ENCODE measurements at places on chromosomes 16 and 17. TPM values are rescaled to one million over a fixed set of nuclear protein-coding genes. Genes with fewer than 3 reads are reported as not detected.
A peak's percentile ranks its signal among the peaks of the same experiment; 100 is the strongest.

The CRYM gene
- 2.6 TPM for total RNA-seq

DNA sequence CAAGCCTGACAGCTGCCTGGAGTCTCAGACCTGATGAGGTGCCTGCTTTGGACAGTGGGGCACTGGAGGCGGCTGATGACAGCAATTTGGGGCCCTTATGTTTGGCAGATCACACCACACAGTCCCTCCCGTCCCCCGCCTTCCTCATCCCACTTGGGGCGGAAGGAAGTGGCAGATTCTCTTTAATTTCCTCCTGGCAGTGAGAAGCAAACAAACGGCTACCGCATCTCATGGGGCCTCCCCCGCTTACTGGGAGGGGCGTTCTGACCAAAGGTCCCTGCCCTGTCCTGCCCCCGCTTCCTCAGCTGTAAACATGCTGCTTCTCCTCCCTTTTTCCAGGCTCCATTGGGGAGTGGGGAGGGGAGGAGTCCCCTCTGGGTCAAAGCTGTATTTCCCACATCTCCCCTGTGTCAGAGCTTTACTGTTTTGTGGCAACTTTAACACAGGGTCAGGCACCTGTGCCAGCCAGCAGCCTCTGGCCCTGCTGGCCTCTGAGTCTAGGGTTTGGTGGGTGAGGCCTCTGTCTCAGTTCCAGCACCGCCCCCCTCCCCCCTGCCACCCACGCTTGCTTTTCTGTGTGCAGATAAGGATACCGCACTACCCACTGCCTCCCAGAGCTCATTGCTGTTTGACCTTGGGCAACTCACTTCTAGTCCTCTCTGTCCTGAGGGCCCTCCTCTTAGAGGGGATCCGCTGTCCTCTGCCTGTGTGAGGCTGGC lies 5.4 kb upstream of the NFATC3 start:
- DNase-seq, result no peak

GRCh38 chr16:77963185-77964044 lies 58.9 kb upstream of the CLEC3A start:
- no peak for DNase-seq

DNA sequence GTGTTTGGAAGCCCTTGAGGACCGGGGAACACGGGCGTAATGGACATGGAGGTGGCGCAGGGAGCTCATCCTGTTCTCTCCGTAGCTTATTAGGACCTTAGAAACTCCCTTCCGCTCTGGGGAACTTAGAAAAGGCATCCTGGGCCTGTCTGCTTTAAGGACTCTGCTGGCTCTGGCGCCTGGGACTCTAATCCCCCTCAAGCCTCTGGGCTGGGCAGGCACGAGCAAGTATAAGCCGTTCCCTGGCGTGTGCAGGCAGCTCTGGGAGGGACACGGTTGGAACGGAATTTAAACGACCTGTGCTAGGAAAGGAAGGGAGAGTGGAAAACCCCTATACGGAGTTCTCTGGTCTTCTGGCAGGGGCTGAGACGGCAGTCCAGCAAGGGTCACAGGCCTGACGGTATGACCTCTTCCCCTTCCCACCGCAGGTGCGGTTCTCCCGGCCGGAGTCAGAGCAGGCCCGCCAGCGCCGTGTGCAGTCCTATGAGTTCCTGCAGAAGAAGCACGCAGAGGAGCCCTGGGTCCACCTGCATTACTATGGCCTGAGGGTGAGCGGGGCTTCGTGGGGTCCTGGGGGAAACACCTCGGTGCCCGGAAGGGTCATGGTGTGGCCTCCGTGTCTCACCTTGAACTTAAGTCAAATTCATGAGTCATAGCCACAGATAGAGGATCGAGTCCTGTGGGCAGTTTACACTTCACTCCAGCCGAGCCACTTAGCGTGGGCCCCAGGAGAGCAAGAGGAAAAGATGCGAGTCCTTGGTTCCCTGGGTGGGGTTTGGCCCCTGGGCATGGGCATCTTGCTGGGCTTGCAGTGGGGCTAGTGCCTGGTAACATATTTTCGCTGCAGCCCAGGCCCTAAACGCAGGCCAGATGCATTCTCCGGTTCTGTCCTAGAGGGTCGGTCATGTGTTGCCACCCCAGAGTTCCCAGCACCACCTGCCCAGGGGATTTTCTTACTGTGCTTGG lies 17.7 kb downstream of the POLR3E start:
- no peak for DNase-seq

GRCh38 chr16:17773698-17774101 lies 302.9 kb upstream of the XYLT1 start:
- no peak for DNase-seq

The MYL11 gene
- not detected for total RNA-seq

- DNase-seq, result no peak
Observed at GRCh38 chr17:29136998-29137730, 43.0 kb downstream of the MYO18A start.

The SPATA33 gene
- 0.85 TPM for total RNA-seq

DNA sequence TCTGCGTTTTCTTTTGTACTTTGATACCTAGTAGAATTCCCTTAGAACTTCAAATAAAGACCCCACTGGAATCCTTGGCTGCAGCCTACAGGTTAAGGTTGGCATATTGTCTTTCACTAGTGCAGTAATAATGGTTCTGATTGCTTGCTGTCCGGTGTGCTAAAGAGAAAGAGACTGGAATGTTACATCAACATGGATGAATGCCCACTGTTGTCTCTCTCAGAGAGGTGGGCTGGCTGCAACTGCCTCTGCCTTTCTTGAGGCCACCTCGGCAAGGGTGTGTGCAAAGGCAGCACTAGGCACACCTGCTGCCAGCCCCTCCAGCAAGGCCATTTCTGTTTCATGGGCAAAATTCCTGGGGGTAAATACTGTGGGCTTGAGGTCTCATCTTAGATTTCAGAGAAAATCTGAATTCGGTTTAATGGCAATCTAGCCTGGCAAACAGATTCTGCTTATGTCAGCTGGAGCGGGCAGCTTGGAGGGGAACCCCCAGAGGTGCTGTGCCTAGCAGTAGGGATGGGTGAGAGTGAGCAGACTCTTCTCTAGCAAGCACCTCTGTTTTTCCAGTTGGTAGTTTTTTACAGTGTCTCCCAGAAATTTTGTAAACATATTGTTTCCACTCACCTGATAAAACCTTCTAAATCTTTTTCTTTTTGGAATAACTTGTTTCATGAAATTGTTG lies 54.0 kb downstream of the MRTFB start:
- no peak for DNase-seq

The CISD3 gene
- total RNA-seq, result 7.1 TPM

GRCh38 chr16:86882586-86883280 lies 304.4 kb downstream of the FOXL1 start:
- no peak for DNase-seq

GRCh38 chr17:49018116-49018612 lies 21.0 kb downstream of the IGF2BP1 start:
- DNase-seq, result no peak

GRCh38 chr17:52536489-52536888 lies 378.0 kb upstream of the CA10 start:
- no peak for DNase-seq

GRCh38 chr16:31064882-31065461 lies 9.1 kb downstream of the ZNF668 start:
- no peak for DNase-seq

DNA sequence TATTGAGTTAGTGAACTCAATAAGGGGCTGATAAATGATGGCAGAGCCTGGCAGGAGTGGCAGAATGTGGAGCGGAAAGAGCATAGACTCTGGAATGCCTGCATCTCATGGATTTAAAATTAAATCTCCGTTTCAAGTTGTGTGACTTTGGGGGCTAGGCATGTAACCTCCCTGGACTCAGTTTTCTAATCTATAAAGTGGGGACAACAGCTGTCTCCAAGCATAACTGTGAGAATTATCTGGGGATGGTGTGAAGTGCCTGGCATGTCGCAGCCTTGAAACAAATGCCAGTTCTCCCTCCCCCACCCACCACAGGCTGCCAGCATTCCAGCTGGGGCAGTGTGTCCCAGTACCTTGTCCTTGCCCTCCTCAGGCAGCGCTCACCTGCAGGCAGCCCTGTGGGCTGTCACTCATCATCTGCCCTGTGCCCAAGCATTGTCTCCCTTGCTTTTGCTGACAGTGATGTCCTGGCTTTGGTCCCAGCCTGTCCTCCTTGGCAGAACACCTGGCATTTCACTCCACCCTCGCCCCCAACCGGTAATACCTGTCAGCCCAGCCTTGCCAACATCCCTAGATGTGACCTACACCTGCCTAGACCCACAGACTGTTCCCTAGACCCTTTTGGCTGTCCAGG lies 129.6 kb downstream of the MRM1 start:
- DNase-seq, result no peak

DNA sequence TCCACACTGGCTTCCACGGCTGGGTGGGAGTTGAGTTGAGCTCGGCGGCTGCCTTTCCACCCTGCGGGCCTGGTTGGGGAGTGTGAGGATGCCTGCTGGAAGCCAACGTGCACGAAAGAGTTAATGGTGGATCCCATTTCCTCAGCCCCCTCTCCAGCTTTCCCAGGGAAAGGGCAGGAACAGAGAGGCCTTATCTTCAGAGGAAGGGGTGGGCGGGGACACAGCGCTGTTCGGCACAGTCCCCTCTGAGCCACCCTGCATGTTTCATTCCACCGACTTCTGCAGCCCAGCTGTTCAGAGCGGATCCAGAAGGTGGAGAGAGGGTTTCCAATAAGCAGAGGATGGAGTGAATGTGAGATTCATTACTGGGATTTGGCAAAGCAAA lies 295.3 kb downstream of the SEC14L1 start:
- peak; percentile 88 for DNase-seq
